ENCODE measurements at places on chromosomes 16 and 17.

- no peak for DNase-seq
These were observed 1.2 kb downstream of the AP2B1 start for GRCh38 chr17:35588196-35588920.

DNA sequence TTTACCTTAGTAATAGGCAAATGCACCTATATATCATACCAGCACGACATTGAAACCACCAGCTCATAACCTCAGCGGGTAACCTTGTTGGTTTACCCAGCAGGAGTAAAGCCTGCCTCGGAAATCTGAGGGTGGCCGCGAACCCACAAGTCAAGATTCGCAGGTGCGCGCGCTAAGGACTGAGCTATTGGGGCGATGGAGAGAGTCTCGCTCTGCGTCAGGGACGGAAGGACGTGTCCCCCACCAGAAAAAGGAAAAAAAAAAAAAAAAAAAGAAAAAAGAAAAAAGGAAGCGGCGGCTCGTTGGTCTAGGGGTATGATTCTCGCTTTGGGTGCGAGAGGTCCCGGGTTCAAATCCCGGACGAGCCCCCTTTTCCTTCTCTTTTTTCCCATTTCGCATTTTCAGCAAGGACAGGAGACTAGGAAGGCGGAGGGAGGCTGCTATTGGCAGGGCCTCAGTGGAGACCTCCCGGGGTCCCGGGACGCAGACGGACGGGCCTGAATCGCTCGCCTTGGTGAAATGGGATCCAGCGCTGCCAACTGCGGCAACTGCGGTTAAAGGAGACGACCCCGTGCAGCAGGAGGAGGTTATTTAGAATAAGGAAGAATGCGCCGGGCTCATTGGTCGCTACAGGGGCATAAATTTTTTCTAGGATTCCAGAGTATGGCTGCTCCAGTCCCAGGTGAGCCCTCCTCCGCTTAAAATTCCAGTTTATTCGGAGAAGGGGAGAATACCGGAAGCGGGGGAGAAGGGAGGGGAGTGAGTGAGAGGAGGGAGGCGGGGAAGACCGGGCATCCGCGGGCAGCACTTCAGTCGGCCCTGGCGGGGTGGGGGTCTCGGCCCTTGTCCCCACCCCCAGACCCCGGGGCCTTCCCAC is at the start of gene OR1F1:
Gene OR1F1 (plus strand): TSS at position 407 of the 877 bp plus-strand sequence.
- no peak for DNase-seq

- no peak for DNase-seq
These were observed 57.0 kb upstream of the CLEC19A start for GRCh38 chr16:19228575-19228974.

GRCh38 chr17:49016775-49017463 is 19.7 kb downstream of the IGF2BP1 start:
- peak; percentile 46 for DNase-seq

DNA sequence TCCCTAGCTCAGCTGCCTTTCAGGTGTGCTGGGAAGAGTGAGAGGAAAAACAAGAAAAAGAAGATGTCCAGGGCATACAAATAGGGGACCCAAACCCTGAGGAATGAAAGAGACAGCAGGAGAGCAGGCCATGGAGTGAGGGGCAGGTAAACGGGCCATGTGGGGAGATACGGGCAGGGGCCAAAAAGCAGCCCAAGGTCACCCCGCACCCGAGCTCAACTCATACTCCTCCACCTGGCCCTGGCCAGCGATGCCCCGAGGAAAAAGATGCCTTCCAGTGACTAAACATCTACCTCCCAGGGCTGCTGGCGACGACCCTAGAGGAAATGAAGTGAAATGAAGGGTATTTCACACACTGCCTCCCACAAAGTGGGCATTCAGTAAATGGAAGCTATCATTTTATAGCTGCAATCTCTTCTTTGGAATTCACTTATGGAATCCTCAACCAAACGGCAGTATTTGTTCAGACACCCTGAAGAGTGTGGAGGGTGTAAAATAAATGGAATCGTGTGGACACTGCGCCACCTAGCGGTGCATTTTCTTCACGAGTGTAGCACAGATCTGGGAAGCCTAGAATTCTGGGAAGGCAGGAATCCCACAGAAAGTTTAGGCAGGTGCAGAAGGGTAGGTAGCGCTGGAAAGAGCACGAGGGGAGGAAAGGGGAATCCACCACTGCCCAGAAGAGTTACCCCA is 14.9 kb downstream of the ELAC2 start:
- DNase-seq, result peak; percentile 20

GRCh38 chr16:54055864-54056263 is 230.7 kb downstream of the IRX3 start:
- DNase-seq, result no peak

- DNase-seq, result no peak
These were observed 18.1 kb downstream of the TMC6 start for GRCh38 chr17:78110363-78111015.

All from pulmonary artery endothelial cell (primary cell).